ENCODE measurements at places on chromosomes 2 and 18.

DNA sequence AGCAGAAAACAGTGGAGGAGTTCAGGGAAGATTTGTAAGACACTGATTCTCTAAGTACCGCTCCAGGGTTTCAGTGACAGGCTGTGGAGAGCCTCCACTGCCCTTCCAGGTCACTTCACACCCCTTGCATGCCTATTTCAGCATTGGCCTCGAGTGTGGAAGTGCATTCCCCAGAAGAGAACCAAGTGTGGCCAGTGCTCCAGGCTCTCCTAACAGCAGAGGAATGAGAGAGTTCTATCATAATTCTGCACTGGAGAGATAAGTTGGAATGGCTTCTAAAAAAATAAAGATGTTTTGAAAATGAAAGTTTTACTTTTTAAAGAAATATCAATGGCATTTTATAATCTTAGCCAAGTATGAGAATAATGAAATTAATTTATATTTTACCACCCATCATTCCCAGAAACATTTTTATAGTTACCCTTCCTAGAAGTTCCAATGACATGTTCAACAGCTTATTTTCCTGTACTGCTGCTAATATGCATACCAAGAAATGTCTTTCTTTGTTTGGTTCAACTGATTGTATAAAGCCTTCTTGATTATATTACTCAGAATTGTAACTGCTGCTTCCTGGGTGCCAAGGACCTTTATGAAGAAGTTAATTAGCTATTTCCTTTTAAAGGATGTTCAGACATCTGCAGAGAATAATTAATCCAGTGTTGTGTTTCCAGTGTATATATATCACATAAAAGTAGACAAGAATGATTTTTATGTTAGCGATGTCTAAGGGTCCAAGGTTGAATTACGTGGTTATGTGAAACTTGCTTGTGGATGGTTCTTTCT is 61.0 kb upstream of the SERPINE2 start:
- DNase-seq = no peak

DNA sequence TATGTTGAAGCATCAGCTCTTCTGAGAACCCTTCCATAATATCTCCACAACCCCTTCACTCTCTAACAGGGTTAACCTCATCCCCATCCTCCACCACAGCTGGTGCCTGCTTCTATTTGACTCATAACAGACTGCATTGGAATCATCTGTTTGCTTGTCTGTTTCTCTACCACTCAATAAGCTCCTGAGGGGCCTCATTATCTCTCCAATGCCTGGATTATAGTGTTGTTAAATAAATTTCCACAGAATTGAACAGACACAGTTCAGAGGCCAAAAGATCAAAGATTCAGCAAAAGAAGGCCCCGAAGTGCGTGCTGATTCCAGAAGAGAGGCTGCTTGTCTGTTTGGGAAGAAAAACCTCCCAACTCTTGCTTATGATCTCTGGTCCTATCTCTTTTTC is 33.7 kb upstream of the FAM98A start:
- no peak for DNase-seq

- peak; percentile 95 for DNase-seq
Measured at GRCh38 chr2:183950673-183951072, 647.7 kb upstream of the ZNF804A start.

- DNase-seq = no peak
Measured at GRCh38 chr2:188181067-188181838, 110.4 kb upstream of the GULP1 start.

- no peak for DNase-seq
Measured at GRCh38 chr2:162677476-162677875, 161.1 kb downstream of the KCNH7 start.

GRCh38 chr2:98114643-98115330 is 27.8 kb downstream of the VWA3B start:
- no peak for DNase-seq

GRCh38 chr18:61335684-61336555 is 2.7 kb downstream of the CDH20 start:
- no peak for DNase-seq

GRCh38 chr2:667332-667999 is 9.7 kb downstream of the TMEM18 start:
- peak; percentile 13 for DNase-seq

GRCh38 chr18:2412996-2413751 is 158.1 kb downstream of the METTL4 start:
- no peak for DNase-seq

DNA sequence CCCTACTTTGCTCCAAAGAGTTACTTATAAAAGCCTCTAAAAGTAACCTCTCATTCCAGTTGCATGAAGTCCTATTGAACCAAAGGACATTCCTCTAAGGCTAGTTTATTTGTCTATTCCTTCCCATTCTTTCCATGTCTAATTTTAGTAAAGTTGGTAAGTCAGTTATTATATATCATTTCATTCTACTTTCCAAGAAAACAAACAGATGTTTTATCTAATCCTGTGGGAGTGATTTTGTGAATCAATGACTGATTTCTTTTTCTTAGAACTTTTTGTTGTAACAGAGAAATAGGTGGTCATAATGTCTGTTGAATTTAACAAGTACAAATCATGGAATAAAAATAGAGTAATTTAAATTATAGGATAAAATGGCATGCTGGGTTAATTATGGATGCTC is 286.3 kb downstream of the FSIP2 start:
- DNase-seq = no peak

DNA sequence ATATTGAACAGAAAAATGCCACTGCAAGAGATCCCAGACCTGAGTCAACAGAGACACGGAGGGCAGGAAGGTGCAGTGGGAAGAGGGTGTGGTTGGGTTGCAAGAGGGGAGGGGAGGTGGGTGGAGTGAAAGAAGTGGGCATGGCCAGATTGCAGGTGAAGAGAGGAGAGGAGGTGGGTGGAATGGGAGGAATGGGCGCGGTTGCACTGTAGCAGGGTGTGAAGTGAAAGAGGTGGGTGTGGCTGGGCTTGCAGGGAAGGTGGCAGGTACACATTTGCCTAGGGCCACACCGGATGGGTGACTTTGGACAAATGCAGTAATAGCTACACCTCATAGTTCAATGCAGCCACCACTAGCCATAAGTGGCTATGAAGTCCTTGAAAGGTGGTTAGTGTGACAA is 71.1 kb downstream of the DOCK10 start:
- DNase-seq = no peak

GRCh38 chr18:471716-472115 is 28.8 kb downstream of the COLEC12 start:
- no peak for DNase-seq

DNA sequence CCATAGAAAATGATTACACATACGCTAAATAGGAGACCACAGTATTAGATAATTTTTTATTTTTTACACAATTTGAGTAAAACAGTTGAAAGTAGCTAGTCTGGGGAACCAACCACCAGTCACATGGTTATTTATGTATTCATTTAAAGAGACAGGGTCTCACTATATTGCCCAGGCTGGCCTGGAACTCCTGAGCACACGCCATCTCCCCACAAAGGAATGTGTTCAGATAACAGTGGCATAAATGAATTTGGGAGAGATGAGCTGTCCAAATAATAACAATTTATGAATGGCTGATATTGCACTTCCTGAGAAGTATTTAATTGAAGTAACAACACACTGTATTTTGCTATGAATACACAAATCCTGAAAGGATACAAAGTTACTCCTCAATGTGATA is 39.7 kb downstream of the KIDINS220 start:
- DNase-seq = no peak

- no peak for DNase-seq
Measured at GRCh38 chr2:230751062-230751461, 38.4 kb downstream of the CAB39 start.

DNA sequence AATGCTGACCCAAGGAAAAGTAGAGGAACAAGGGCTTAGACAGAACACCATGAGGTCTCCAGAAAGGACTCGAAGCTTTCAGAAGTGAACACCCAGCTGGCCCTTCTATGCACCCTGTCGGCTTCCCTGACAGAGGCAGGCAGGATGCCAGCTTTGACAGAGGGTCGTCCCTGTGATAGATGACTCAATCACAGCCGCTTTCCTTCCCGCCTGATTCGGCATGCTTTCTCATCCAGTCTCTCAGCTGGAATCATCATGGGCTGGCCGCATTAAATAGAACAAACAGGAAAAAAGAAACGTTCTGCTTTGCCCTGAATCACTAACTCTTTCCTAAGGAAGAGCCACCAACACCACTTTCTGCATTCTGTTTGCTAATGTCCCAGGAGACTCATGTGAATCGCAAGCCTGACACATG is 140.3 kb upstream of the RAB12 start:
- no peak for DNase-seq

- DNase-seq = no peak
Measured at GRCh38 chr2:11808016-11808400, 61.6 kb downstream of the LPIN1 start.

GRCh38 chr2:40415391-40415790 is 36.5 kb downstream of the SLC8A1 start:
- no peak for DNase-seq

DNA sequence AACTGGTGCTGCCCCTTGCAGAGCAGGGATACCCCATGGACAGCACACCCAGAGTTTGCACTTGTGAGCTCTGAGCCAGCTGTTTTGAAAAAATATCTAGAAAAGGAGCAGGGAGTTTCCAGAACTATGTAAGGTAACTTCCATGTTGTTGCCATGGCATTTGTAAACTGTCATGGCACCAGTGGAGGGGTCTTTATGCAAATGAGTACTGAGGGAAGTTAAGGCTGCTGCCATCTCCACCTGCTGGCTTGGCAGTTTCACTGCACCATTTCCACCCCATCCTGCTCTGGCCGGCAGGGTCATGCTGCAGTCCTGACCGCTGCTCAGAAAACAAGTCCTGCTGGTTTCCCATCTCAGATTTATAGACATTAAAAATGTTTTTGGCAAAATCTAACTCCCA is 52.3 kb upstream of the SNTG2 start:
- DNase-seq = no peak

GRCh38 chr2:23027396-23027795 is 357.6 kb upstream of the KLHL29 start:
- no peak for DNase-seq

DNA sequence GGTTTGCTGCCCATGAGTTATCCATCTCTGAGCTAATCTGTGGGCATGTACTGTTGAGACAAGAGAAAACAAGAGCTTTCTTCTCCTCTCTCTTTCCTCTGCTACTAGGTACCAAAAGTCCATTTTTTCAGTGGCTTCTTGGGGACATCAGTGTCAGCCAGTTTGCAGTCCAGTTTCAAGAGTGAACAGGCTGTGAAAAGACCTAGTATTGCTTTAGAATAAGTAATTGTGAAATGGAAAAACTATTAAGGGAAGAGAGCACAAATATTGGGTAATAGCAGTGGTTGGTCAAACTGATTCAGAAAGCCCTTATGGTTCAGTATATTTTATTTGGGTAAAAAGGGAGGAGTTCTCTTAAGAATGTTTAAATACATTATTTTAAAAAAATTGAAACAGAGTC is 33.0 kb upstream of the MEP1B start:
- DNase-seq = no peak

DNA sequence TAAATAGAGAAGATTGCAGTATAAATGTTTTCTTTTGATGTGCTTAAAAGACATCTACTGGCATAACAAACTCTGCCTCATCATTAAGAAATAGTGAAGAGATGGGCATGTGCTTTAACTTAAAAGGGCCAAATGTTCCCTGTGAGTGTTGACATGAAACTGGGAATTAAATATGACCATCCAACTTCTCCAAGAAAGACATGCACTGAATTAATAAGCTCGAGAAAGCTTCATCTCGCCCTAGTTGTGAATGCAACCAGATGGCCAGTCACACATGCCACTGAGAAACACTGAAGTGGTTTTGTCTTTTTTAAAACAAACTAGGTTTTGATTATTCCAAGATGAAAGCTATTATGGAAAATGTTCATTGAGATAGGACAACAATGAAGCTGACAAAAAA is 479.2 kb downstream of the RIT2 start:
- DNase-seq = peak; percentile 29

DNA sequence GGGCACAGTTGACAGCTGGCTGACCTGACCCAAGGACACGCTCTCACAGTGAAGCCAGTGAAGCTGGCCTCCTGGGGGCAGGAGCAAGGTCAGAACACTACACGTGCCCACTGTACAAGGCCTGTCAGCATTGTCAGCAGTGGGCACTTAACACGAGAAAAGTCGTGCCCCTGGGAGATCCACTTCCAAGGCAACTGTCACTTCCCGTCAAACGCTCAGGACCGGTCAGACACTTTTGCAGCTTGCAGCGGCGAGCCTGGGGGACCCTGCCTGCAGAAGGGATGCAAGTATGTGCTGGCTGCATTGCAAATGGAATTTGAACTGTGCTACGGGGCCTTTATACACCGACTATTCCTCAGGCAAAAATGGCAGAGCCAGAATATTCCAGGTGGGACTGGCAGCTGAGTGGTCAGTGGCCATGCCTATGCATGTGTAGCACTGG is 176.2 kb downstream of the BCL2 start:
- no peak for DNase-seq

GRCh38 chr2:56015711-56016115 is 92.1 kb upstream of the EFEMP1 start:
- peak; percentile 71 for DNase-seq

GRCh38 chr2:133986881-133987795 is 266.7 kb upstream of the MGAT5 start:
- no peak for DNase-seq

DNA sequence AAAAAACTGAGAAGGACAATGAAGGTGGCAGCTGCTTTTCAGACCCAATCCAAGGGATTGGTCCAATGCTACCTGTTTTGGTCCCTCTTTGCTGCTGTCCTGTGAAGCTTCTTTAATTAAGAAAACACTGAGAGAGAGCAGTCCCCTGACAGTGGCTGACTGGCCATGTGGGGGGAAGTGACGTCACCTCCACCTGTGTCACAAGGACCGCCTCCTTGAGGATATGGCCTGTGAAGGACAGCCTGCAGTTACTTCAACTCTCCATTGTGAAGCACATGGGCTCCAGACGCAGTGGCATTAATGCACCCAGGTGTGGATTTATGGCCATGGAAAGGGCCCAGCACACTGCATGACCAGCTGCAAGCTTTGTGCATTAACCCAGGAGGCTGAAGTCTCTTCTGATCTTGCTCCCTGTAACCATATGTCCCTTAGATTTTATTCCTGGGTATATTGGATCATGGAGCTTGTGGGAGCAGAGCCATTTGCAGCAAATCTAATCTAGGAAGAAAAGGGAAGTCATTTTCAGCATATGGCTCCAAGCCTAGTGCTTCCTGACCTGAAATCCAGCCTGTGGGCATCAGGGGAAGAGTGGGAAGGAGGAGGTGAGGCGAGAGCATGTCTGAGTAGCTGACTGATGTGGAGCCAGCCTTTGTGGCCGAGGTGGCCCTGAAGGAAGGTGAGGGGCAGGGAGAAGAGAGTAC is 32.2 kb downstream of the KIF5C start:
- DNase-seq = no peak

DNA sequence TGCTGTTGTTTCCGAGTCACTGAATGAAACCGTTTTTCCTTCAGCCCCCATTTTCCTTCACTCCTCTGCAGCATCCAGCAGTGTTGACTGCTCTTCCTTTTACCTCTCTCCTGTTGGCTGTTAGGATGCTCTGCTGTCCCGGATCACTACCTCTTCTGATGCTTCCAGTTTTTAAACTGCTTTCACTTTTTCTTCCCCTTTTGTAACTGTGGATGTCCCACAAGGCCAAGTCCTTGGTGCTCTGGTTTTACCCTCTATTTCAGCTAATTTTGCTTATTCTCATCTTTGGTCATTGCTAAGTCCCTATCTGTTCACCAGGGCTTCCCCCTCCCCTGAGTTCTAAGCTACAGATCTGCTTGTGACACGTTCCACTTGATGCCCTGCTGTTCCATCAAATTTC is 39.4 kb upstream of the MAP4K3 start:
- no peak for DNase-seq

GRCh38 chr2:12303181-12304030 is 413.3 kb upstream of the TRIB2 start:
- DNase-seq = no peak

- no peak for DNase-seq
Measured at GRCh38 chr2:218635719-218636118, 23.7 kb downstream of the ZNF142 start.

Data from NCI-H446 (cell line).